Endothelial cell (in vitro differentiated cells): ENCODE measurements at places on chromosomes 13 and 19. TPM values are rescaled to one million over a fixed set of nuclear protein-coding genes. Genes with fewer than 3 reads are reported as not detected.
A peak's percentile ranks its signal among the peaks of the same experiment; 100 is the strongest.

Gene EPN1
- total RNA-seq: 250 TPM

GRCh38 chr19:43724896-43725295 is 9.0 kb downstream of the IRGC start:
- H3K4me3 ChIP-seq: no peak overlapping the region
- no peak for DNase-seq
- H3K4me1 ChIP-seq: no peaks in the 10 kb centered on the region
- no peak overlapping the region for H3K27ac ChIP-seq
- no peaks in the 10 kb centered on the region for H3K27me3 ChIP-seq

DNA sequence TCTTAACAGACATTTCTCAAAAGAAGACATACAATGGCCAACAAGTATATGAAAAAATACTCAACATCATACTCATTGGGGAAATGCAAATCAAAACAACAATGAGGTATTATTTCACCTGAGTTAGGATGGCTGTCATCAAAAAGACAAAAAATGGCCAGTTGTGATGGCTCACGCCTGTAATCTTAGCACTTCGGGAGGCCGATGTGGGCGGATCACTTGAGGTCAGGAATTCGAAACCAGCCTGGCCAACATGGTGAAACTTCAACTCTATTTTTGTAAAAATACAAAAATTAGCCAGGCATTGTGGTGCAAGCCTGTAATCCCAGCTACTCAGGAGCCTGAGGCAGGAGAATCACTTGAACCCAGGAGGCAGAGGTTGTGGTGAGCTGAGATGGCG is 22.0 kb downstream of the CEACAM16 start:
- peaks cover 15% of the 10 kb centered on the region for H3K27me3 ChIP-seq
- DNase-seq: no peak
- no peak overlapping the region for H3K27ac ChIP-seq
- no peaks in the 10 kb centered on the region for H3K36me3 ChIP-seq

- DNase-seq: no peak
- peak overlapping the region; percentile 74 for H3K27ac ChIP-seq
- no peak overlapping the region for H3K4me3 ChIP-seq
- no peaks in the 10 kb centered on the region for H3K36me3 ChIP-seq
- H3K4me1 ChIP-seq: peaks cover 41% of the 10 kb centered on the region
Measured at GRCh38 chr13:71964491-71965100, 97.6 kb upstream of the DACH1 start.

GRCh38 chr13:21849323-21849722 is 178.4 kb downstream of the FGF9 start:
- no peaks in the 10 kb centered on the region for H3K36me3 ChIP-seq
- H3K27ac ChIP-seq: no peak overlapping the region
- H3K4me1 ChIP-seq: no peaks in the 10 kb centered on the region
